Left ventricle myocardium inferior (tissue), 1 donor: ENCODE measurements at places on chromosomes 5 and 9. TPM values are rescaled to one million over a fixed set of nuclear protein-coding genes. Genes with fewer than 3 reads are reported as not detected.

Gene NR4A3
- total RNA-seq, result 6.2 TPM

Gene C8G
- 3.6 TPM for total RNA-seq

Gene LCN15
- 0.41 TPM for total RNA-seq

Gene C5orf46
- 12.0 TPM for total RNA-seq

Gene TAF11L11
- not detected for total RNA-seq
